Nephron progenitor cell (in vitro differentiated cells): ENCODE measurements at places on chromosomes 3 and 15.

DNA sequence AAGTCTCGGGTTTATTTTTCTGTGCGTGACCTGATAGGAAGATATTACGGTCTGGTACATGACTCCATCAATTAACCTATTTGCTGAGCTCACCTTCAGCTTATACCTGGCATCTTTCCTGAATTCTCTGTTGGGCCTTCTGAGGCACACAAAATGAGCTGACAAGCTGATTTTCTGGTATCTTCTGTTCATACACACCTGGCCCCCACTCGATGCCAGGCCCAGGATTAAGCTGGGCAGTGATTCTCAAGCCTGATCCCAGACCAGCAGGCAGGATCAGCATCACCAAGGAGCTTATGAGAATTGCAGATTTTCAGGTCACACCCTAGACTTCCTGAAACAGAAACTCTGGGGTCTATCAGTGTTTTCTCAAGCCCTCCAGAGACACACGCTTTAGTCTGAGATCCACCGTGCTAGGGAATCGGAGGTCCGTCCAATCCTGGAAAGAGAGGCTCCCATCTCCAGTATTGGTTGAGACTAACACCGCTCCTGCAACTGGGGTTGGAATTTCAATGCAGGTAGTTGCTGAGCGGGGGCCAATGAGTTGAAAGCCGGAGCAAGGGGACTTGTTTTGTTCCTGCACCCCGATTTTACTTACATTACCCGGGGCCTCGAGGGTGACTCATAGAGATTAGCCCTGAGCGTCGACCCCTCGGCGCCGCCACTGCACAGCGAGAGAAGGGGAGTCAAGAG lies 636 bp upstream of the EIF1B start:
- DNase-seq, result no peak

DNA sequence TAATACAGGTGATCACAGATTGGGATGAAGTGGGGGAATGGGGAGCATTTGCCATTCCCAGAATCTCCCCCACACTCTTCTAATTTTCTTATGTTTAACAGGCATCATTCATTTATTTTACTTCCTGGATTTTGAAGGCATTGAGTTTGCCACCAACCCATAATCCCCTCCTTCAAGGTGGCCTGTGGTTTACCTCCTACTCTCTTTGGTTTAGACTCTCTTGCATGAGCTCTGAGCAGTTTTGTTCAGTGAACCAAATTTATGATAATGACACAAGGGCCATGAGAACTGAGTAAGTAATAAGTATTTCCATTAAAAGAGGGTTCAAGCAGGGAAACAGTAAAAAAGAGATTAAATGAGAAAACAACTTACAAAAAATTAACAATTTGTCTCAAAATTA lies 703.1 kb upstream of the CFAP20DC start:
- DNase-seq, result no peak

- DNase-seq, result no peak
These were observed 33.3 kb upstream of the CLASP2 start for GRCh38 chr3:33751336-33751735.

GRCh38 chr3:53230789-53231188 lies 25.0 kb downstream of the TKT start:
- DNase-seq, result no peak

- DNase-seq, result no peak
These were observed 28.2 kb downstream of the DUOX1 start for GRCh38 chr15:45157974-45158373.

- no peak for DNase-seq
These were observed 14.7 kb downstream of the FSIP1 start for GRCh38 chr15:39767921-39768320.

DNA sequence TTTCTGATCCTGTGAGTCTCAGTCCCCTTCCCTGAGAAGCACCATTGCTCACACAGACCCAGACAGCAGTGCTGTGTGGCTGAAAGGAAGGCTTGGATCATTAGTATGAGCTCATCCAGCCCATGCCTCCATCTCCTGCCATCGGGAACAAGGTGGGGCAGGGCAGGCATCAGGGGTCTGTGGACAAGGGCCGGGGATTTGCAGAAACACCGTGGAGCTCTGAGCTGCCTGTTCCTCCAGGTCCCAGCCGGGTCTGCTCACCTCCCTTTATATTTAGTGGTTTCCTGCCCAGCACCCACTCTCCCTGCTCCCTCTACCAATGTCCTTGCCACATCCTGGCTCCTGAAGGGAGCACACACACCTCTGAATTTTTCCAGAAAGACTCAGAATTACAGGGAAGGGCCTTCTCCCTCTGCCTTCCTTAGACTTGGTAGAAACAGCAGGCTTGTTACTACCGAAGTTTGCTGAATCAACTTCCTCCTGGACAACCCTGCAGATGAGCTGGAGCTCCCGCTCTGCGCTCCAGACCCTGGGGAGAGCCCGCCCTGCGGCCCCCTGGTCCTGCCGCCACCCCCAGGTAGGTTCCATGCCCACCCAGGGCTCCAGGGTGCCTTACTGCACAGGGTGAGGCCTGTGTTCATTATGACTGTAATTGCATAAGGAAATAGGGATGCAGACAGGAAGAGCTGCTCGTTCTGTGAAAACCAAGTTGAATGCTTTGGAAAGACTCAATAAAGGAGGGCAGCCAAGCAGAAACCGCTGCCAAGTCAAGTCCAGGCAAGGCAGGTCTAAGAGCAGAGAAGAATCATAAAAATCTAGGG lies 128.1 kb downstream of the NSMCE3 start:
- DNase-seq, result no peak

DNA sequence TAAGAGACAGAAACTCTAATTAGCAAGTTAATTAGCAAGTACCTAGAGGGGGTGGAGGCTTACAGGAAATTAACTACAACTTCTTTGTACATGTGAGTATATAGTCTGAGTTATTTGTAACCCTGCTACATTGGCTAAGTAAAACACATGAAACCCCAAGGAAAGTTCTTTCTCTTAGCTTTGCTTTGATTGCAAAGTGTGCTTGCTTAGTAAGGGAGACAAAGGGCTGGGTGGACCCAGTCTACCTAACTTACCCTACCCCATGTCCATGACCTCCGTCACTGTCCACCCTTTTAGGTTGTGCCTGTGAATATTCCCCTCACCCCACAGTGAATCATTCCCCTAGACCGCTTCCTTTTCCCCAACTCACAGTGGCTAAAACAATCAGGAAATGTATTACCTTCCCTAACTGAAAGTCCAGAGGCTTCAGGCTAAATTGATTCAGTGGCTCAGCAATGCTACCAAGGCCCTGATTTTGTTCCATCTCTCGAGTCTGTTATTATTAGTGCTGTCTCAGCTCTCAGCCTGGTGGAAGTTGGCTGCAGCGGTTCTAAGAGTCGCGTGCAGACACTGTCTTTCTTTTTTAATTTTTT lies 31.1 kb upstream of the RYR3 start:
- no peak for DNase-seq

DNA sequence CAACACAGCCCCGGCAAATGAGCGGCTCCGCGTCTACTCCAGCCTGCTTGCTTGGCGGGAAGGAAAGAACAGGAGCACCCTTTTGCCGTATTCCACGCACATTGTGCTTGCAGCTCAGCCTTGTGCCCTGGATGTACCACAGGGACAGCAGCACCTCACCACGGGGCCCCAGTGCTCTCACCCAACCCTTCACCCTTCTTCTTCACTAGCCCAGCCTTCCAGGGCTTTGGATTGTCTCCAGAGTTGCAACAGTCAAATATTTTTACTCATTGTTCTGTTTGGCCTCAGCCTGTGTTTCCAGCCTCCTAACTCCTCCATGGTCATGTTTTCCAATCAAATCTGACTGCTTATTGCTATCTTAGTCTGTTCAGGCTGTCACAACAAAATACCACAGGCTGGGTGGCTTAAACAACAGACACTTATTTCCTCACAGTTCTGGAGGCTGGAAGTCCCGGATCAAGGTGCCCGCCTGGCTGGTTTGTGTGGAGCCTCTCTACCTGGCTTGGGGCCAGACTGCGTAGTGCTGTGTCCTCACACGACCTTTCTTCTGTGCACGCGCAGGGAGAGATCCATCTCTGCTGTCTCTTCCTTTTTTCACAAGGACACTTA lies 79.2 kb upstream of the ABHD17C start:
- DNase-seq, result no peak

GRCh38 chr3:172179680-172180399 lies 140.5 kb downstream of the FNDC3B start:
- DNase-seq, result no peak

DNA sequence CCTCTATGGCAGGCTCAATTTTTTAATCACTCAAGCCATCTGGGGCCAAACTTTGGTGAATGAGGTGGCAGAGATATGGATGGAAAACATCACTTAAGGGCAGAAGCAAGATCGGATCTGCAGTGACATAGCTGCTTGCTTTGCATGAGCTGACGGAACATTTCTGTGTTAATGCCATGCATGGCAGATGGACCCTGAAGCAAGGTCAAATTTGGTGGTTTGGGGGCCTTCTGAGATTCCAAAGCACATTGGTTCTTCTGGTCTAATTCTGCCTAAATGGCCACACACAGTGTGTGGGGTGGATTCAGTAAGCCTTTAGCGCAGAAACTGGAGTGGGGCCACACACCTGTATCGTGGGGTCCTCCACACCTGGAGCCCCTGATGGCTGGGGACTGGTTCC lies 38.3 kb upstream of the BCL2L10 start:
- no peak for DNase-seq

- DNase-seq, result no peak
These were observed 60.1 kb downstream of the MGLL start for GRCh38 chr3:127762077-127762786.

DNA sequence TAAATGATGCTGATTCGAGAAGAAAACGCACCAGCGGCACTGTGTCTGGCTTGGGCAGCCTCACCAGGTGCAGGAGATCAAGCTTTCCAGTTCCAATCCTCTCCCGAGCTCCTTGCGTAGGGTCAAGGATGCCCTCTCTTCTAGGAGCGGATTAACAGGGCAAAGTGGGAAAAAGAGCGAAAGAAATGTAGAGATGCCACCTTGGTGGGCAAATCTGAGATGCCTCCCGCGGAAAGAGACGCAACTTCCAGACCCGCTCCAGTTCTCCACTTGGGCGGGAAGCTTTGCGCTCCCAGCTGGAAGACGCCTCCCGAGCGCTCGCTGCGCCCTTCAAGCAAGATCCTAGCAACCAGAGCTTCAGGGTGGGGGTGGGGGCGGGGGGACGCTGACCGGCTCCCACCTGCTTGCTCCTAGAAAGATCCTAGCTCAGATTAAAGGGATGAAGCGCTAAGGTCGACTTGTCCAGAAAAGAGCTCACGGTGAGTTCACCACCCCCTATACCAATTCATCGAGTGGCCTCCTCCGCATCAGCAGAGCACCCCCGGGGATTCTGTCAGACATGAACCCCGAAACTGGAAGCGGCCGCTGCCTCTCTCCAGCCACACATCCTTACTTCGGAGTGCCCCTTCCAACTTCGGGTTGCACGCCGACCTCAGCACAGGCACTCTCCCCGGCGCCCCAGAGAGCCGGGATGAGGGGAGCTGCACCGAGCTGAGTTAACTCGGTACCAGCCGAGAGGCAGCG lies 769 bp downstream of the TAFA4 start:
- no peak for DNase-seq

DNA sequence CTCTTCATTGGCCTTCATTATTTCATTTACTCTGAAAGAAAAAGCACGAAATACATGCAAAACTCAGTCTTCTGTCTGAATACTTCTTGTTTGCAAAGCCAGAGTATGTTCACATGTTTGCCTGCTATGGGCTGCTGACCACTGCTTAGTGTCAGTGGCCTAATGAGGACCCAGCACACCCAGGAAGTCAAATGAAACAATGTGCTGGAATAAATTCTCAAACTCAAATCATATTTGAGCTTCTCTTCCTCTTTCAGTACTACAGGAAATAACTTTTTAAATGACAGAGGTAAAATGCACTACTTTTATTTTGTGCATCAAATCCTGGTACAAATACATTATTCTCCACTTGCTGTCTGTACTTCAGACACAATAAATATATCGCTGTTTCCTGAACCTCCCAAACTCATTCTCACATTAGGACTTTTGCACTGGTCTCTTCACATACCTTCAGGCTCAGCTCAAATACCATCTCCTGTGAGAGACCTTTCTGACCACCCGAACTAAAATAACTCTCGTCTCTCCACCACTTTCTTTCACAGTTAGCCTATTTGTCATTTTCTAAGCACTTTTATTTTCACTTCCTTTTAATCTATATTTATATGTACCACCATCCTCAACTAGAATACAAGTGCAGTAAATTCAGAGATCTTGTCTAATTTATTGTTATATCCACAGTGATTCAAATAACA lies 176.8 kb downstream of the TUSC7 start:
- no peak for DNase-seq

DNA sequence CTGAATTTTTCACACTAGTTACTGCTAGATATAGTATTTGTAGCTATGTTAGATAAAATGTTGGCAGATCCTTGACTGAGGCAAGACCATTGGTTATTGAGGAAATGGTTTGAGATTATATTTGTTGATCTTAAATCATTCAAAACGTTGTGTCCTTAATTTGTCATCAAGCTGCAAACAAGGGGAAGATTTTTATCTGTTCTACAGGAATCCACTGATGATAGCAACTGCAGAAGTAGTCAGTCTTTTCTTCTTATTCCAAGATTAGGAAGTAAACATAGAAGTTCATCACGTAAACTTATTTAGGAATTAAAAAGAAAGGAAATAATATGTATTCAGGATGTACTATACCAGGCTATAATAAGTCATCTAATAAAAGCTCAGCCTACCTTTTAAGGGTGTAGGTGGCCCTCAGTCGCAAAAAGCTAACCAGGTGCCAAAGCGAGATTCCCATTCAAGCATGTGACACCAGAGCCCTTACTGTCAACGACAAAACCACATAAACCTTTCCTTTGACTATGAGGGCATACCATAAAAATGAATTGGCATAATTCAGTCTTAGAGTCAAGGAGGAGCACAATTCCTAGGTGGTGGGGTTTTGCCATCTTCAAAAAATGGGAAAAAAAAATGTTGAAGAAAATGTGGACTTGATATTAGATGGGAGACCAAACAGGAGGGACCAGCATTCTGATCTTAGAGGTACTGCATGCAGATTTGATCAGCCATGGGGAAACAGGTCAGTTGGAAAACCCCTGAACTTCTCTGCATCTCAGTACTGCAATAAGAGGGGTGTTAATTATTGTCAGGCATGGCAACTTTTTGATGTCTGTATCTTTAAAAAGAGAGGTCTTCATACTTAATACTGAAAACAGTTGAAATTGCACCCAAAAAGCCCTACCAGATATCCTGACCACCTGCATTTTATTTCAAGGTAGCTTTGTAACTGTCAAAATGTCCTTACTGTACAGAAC lies 212.5 kb upstream of the UBE2E1 start:
- no peak for DNase-seq

GRCh38 chr15:47961401-47962090 lies 159.2 kb upstream of the SLC24A5 start:
- DNase-seq, result no peak

DNA sequence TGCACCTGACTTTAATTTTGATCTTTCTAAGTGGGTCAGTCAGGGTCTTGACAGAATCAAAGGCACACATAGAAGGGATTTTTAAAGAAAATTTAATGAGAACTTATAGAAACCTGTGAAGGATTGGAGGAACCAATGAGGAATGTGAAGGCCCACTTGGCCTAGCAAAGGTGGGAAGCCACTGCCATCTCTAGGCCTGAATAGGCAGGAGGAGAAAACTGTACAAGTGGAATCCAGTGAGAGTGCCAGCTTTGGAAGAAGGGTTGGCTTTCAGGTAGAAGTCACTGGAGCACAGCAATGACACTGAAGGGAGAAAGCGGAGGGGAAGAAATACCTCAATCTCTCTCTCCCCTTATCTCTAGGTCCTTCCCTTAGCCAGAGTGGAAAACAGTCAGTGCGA lies 380.7 kb upstream of the KCNMB2 start:
- no peak for DNase-seq

- DNase-seq, result no peak
These were observed 28.3 kb downstream of the PTH1R start for GRCh38 chr3:46905661-46906451.

GRCh38 chr3:132721479-132722164 lies 587 bp downstream of the NPHP3 start:
- peak; percentile 23 for DNase-seq
